H9 (cell line): ENCODE measurements at places on chromosomes 1 and 21. TPM values are rescaled to one million over a fixed set of nuclear protein-coding genes. Genes with fewer than 3 reads are reported as not detected.
A peak's percentile ranks its signal among the peaks of the same experiment; 100 is the strongest.

DNA sequence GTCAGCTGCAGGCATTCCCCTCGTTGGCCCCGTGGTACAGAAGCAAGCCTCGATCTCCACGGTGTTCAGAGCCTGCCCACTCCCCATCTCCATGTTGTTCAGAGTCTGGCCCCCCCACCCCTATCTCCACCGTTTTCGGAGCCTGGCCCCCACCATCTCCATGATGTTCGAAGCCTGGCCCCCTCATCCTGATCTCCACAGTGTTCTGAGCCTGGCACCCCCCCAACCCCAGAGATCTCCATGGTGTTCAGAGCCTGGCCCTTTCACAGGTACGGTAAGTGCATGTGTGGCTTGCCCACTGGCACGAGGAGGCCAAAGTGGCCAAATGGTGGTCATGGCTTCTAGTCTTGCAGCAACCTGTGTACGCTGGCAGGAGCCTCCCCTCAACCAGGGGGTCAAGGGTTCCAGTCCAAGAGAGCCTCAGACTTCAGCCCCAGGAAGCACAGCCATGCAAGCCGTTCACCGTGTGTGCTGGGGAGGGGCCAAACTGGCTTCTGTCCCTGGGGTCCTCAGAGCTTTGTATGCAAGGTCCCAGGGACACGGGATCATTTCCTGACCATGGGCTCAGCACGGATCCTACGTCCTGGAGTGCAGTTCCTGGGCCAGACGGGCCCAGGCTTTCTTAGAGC lies 13.3 kb upstream of the PCBP3 start:
- H3K4me1 ChIP-seq: no peaks in the 10 kb centered on the region
- no peaks in the 10 kb centered on the region for H3K36me3 ChIP-seq
- no peak overlapping the region for H3K27ac ChIP-seq
- no peaks in the 10 kb centered on the region for H3K27me3 ChIP-seq
- H3K4me3 ChIP-seq: no peak overlapping the region

- no peaks in the 10 kb centered on the region for H3K27me3 ChIP-seq
- no peaks in the 10 kb centered on the region for H3K36me3 ChIP-seq
- H3K27ac ChIP-seq: no peak overlapping the region
These were observed 458.5 kb upstream of the DEPDC1 start for GRCh38 chr1:68955424-68955823.

GRCh38 chr21:39196838-39197237 lies 13.6 kb upstream of the PSMG1 start:
- H3K36me3 ChIP-seq: peaks cover 64% of the 10 kb centered on the region
- no peak overlapping the region for H3K4me3 ChIP-seq
- no peaks in the 10 kb centered on the region for H3K27me3 ChIP-seq
- DNase-seq: no peak

- no peak overlapping the region for H3K27ac ChIP-seq
- no peaks in the 10 kb centered on the region for H3K4me1 ChIP-seq
These were observed 437.0 kb downstream of the PTPRC start for GRCh38 chr1:199075792-199076191.

GRCh38 chr1:32886004-32886827 lies at the start of gene HPCA:
HPCA (plus strand) TSS chr1:32886491; CDS start chr1:32888899, 2,408 bp downstream.
- no peaks in the 10 kb centered on the region for H3K36me3 ChIP-seq
- H3K4me1 ChIP-seq: no peaks in the 10 kb centered on the region
- DNase-seq: peak; percentile 84
- H3K27me3 ChIP-seq: no peaks in the 10 kb centered on the region; the same call in 1 of the 2 replicates

- H3K36me3 ChIP-seq: no peaks in the 10 kb centered on the region
- peaks cover 5% of the 10 kb centered on the region; the same call in 1 of the 2 replicates for H3K27me3 ChIP-seq
- DNase-seq: no peak
- no peak overlapping the region for H3K27ac ChIP-seq
- H3K4me3 ChIP-seq: peak overlapping the region; percentile 13; the same call in 1 of the 3 replicates
These were observed 8.0 kb downstream of the PLXNA2 start for GRCh38 chr1:208235982-208236761.

- peaks cover 5% of the 10 kb centered on the region for H3K36me3 ChIP-seq
- H3K27ac ChIP-seq: no peak overlapping the region
- no peaks in the 10 kb centered on the region for H3K27me3 ChIP-seq
- peaks cover 2% of the 10 kb centered on the region; the same call in 1 of the 2 replicates for H3K4me1 ChIP-seq
These were observed 5.8 kb upstream of the VWA1 start for GRCh38 chr1:1429671-1430073.

DNA sequence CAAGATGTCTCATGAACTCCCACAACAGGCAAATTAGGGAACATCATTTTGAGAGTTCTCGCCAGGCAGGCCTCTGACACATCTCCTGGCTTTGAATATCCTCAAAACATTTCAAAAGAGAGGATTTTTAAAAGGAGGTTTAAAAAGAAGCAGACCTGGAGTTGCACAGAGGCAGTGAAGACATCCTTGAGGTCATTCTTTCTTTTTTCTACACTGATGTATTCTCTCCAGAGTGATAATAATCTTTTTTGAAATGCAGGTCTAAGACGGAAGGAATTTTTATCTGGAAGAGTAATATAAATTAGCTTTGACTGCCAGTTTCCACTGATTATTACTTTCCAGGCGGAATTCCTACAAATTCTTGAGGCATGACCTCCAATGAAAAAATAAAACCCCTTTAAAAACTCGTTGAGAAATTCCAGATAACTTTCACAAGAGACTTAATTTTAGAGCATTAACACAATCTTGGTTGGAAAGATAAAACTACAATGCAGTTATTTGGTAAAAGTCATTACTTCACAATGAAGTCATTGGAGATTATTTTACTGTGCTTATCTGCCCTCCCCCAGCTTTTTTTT lies 125.0 kb downstream of the LYPLAL1 start:
- no peak overlapping the region for H3K4me3 ChIP-seq
- H3K27me3 ChIP-seq: no peaks in the 10 kb centered on the region
- no peaks in the 10 kb centered on the region for H3K36me3 ChIP-seq
- H3K27ac ChIP-seq: no peak overlapping the region

DNA sequence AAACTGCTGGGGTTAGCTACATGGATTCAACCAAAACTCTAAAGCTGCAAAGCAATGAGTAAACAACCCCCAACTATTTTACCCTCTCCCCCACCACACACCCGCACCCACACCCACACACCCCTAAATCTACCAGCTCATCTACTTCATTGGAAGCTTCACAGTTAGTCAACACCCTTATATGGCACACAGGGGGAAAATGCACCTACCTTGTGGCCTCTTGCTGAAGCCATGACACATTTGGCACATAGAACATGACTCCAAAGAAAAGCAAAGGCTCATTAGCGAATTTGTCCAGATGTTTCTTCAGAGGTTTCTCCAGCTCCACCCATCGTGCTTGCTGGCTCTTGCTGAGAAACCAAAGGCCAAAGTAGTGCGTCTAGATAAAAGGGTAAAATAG lies 99.8 kb downstream of the PTPN14 start:
- no peaks in the 10 kb centered on the region for H3K27me3 ChIP-seq
- no peak overlapping the region for H3K4me3 ChIP-seq
- no peak overlapping the region for H3K27ac ChIP-seq
- H3K36me3 ChIP-seq: peaks cover 3% of the 10 kb centered on the region; the same call in 2 of the 3 replicates

GRCh38 chr1:26787706-26788514 lies at the start of gene PIGV:
PIGV (plus strand) TSS chr1:26787950; CDS start chr1:26790816, 2,866 bp downstream.
- H3K4me3 ChIP-seq: peak within 1 kb of the TSS; percentile 95
- peak; percentile 89 for DNase-seq
- no peak within 1 kb of the TSS for H3K27ac ChIP-seq
- no peaks in the 10 kb centered on the region for H3K27me3 ChIP-seq

DNA sequence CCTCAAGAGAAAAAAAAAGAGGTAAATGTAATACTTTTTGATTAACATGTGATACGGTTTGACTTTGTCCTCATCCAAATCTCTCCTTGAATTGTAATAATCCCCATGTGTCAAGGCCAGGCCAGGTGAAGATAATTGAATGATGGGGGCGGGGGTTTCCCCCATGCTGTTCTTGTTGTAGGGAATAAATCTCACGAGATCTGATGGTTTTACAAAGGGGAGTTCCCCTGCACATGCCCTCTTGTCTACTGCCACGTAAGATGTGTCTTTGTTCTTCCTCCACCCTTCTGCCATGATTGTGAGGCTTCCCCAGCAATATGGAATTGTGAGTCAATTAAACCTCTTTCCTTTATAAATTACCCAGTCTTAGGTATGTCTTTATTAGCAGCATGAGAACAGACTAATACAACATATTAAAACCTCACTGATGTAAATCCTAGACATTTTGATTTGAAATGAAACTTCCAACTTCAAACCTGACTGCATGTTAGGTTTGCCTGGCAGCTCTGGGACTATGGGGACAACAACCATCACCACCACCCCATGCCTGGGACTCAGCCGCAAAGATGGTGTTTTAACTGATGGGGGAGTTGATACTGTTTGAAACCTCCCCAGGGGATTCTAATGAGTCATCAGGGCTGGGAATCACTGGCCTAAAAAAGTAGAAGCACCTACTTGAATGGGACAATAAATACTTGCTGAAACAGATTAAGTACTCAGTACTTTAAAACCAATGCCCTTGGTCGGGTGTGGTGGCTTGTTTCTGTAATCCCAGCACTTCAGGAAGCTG lies 32.8 kb upstream of the BACH1 start:
- H3K27me3 ChIP-seq: no peaks in the 10 kb centered on the region
- H3K27ac ChIP-seq: no peak overlapping the region
- no peak for DNase-seq
- no peaks in the 10 kb centered on the region for H3K36me3 ChIP-seq

DNA sequence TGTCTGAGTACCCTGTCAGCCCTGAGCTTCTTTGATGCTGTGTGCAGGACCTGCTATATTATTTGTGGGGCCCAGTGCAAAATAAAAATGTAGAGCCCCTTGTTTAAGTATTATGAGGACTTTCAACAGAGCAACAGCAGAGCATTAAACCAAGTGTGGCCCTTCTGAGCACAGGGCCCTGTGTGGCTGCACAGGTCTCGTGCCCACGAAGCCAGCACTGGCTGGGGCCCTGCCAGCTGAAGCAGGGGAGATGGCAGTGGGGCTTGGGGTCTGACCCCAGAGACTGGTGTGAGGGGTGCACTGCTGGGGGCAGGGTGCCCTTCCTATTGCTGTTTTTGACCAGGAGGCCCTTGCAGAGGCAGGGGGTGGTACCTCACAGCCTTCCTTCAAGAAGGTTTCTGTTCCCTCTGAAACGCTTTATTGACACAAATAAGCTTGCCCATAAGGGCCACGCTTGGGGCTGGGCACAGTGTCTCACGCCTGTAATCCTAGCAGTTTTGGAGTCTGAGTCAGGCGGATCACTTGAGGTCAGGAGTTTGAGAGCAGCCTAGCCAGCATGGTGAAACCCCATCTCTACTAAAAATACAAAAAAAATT lies 2.2 kb upstream of the SEMA4A start:
- peaks cover 27% of the 10 kb centered on the region for H3K4me1 ChIP-seq
- no peak overlapping the region for H3K4me3 ChIP-seq
- no peaks in the 10 kb centered on the region for H3K27me3 ChIP-seq
- H3K27ac ChIP-seq: no peak overlapping the region
- DNase-seq: no peak

DNA sequence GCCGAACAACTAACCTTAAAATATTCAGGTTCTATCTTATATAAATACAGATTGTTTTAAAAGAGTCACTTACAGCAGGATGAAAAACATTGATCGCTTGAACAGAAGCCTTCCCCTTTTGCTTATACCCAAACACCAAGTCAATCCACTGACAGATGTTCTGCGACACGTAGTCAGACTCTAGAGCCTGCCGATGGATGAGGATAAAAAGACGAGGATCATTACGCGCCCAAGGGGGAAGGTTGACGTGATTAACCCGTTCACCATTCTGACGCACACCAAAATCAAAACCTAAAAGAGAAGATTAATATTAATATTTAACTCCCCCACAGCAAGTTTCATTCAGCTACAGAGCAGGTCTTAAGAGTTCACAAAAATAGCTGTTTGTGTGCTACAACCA lies 59.4 kb upstream of the GNG4 start:
- no peaks in the 10 kb centered on the region; the same call in 1 of the 2 replicates for H3K4me1 ChIP-seq
- no peak overlapping the region for H3K27ac ChIP-seq
- no peak overlapping the region for H3K4me3 ChIP-seq
- no peaks in the 10 kb centered on the region for H3K36me3 ChIP-seq
- H3K27me3 ChIP-seq: no peaks in the 10 kb centered on the region

GRCh38 chr1:87501738-87502137 lies 173.1 kb downstream of the LMO4 start:
- no peak for DNase-seq
- H3K4me1 ChIP-seq: no peaks in the 10 kb centered on the region
- H3K27ac ChIP-seq: no peak overlapping the region
- no peaks in the 10 kb centered on the region for H3K27me3 ChIP-seq
- no peaks in the 10 kb centered on the region for H3K36me3 ChIP-seq

DNA sequence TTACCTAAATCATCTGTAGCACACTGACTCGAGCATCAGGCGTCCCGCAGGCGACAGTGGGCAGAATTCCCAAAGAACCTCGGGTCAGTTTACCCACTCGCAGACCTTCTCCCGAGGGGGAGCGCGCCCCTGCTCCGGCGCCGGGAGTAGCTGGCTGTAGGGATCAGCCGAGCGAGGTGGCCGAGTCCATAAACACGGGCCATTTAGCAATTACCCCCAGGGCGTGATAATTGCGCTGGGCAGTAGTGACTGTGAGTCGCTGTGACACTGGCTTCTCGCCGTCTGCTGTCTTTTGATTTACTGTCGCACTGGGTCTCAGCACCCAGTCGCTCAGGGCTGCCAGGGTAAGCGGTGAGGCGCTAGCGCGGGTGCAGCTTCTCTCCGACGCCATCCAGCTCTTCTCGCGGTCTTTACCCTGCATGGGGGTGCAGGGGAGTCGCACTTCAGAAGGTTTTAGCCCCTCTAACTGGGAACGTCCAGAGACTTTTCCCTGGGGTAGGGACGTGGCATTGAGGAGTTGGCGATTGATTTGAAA lies 16.2 kb downstream of the HLX start:
- H3K27me3 ChIP-seq: peaks cover 67% of the 10 kb centered on the region
- H3K4me1 ChIP-seq: peaks cover 2% of the 10 kb centered on the region; the same call in 1 of the 2 replicates
- no peak overlapping the region for H3K27ac ChIP-seq

GRCh38 chr1:116310180-116310579 lies 62.9 kb upstream of the ATP1A1 start:
- H3K4me3 ChIP-seq: no peak overlapping the region
- no peak overlapping the region for H3K27ac ChIP-seq

GRCh38 chr1:26740023-26740634 lies 44.3 kb downstream of the ARID1A start:
- no peaks in the 10 kb centered on the region for H3K27me3 ChIP-seq
- no peak overlapping the region for H3K4me3 ChIP-seq
- DNase-seq: no peak
- no peak overlapping the region for H3K27ac ChIP-seq
- peaks cover 4% of the 10 kb centered on the region for H3K4me1 ChIP-seq
- H3K36me3 ChIP-seq: peaks cover 17% of the 10 kb centered on the region; the same call in 2 of the 3 replicates

GRCh38 chr1:88801575-88802208 lies 89.7 kb downstream of the GTF2B start:
- no peak overlapping the region for H3K27ac ChIP-seq
- no peaks in the 10 kb centered on the region for H3K27me3 ChIP-seq
- H3K4me3 ChIP-seq: no peak overlapping the region

The FCRL6 gene
- not detected in 2 replicates for total RNA-seq

The KCNA3 gene
- total RNA-seq: 0.68 and 0.92 TPM in 2 replicates

The KRTAP10-11 gene
- not detected in 2 replicates for total RNA-seq

The COL8A2 gene
- total RNA-seq: 1.5 TPM in 2 replicates

The CLIC6 gene
- 0.90 and 1.3 TPM in 2 replicates for total RNA-seq

The SLC1A7 gene
- not detected in 2 replicates for total RNA-seq

The HTR6 gene
- total RNA-seq: 0.29 and 0.37 TPM in 2 replicates

The VAV3 gene
- 4.5 and 5.1 TPM in 2 replicates for total RNA-seq

The GOLT1A gene
- total RNA-seq: 4.2 and 6.3 TPM in 2 replicates

The MAPKAPK2 gene
- 48.0 and 50.1 TPM in 2 replicates for total RNA-seq

The AMPD1 gene
- total RNA-seq: not detected in 2 replicates

The PTPRC gene
- total RNA-seq: not detected in 2 replicates
